ENCODE measurements at places on chromosomes 11 and 22.

- DNase-seq, result no peak
These were observed at the start of gene TENM4 for GRCh38 chr11:79440571-79441460. Gene TENM4, minus strand, starts transcription at chr11:79441030. Its CDS starts 371,086 bp downstream, at chr11:79069944.

DNA sequence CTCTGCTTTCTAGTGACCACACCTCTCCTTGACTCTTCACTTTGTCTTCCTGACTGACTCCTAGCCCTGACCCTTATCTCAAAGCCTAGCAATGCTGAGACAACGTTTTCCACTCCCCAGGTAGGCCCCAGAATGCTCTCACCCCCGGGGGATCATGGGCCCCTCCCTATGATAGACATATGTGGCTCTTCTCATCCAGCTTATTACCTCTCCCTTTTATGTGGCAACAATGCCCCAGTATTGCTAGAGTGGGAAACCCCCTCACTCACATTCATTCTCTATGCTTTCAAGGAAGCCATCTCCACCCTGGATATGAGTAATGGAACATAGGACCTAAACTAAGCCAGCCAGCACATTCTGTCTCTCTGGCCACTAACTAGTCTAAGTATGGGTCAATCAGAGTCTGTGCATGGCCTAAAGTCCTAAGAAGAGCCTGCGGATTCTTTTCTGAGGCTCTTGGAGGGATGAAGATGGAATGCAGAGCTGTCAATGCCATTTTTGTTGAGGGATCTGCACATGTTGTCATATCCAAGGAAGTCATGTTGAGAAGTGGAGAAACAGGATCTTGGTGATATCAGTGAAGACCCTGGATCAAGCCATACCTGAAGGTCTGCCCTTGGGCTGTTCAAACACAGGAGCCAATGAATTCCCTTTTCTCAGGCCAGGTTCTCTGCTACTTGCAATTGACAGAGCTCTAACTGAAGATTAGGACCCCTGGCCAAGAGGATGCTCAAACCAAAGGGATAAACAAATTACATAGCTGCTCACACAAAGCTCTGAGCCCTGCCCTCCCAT lies 79.8 kb upstream of the GRK3 start:
- no peak for DNase-seq

DNA sequence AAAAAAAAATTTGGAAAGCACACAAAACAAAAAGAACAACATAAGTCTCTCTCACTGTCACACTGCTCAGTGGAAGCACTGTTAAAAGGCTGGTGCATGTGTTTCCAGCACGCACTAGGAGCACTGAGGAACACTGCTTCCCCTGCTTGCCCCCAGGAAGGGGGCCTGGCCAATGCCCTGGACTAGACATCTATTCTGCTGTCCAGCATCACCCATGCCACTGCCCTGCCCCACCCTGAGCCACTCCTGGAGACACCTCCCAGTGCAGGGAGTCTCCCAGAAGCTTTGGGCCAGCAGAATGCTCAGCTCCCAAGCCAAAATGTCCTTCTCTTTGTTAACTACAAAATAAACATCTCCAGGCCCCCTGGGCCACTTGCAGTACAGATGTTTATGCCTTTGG lies 49.7 kb upstream of the EMID1 start:
- no peak for DNase-seq

- no peak for DNase-seq
These were observed 87.6 kb upstream of the SEPTIN5 start for GRCh38 chr22:19626666-19627065.

DNA sequence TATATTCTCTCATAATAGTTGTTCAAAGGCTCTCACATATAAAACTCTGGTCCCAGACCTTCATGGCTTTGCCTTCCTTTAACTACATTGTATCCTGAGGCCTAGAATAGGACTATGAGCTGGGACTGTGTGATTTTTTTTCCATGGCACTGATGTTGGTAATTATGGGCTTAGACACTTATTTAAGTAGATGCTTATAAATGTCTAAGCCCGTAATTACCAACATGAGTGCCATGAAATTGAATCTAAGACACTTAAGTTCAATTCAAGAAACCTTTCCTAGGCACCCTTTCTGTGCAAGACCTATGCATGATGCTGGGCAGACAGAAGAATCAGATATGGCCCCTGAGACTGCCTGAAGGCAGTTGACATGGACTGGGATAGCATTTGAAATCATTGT lies 63.0 kb downstream of the P4HA3 start:
- DNase-seq, result no peak

Measured in HTR-8/SVneo (cell line).